ENCODE measurements at places on chromosomes 16 and 17. TPM values are rescaled to one million over a fixed set of nuclear protein-coding genes. Genes with fewer than 3 reads are reported as not detected.

DNA sequence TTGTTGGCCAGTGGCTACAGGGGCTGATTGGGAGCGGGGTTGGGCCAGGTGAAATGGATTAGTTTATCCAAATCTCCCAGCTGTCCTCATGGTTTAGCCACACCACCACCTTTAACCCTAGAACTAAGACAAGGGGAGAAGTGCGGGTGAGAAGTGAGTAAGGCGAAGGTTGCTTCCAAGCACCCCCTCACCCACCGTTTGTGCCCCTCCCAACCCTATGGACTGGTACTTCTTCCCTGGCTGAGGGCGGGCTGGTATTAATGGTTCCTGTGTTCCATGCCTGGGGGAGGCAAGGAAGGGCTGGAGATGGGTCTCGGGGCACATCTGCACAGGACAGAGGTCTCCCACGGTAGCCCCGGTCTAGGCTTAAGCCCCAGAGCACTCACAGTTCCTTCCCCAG is 25.1 kb downstream of the NT5M start:
- H3K27ac ChIP-seq, result no peak overlapping the region
- DNase-seq, result no peak
- H3K4me3 ChIP-seq, result no peak overlapping the region
- H3K27me3 ChIP-seq, result no peaks in the 10 kb centered on the region

GRCh38 chr17:81524039-81524864 is 3.9 kb upstream of the FSCN2 start:
- DNase-seq, result no peak
- H3K27ac ChIP-seq, result no peak overlapping the region
- H3K4me3 ChIP-seq, result no peak overlapping the region

DNA sequence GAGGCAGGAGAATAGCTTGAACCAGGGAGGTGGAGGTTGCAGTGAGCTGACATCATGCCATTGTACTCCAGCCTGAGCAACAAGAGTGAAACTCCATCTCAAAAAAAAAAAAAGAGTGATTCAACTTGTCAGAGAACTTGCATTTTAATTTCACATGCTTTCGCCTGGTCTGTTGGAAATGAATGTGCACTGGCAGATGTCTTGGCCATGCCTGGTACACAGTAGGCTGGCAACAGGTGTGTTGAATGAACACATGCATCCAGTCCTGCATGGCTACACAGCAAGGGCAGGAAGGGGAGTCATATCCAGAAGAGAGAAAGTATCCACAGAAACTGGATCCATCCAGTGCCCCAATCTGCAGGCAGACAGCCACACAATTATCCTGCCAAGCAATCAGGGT is 11.5 kb downstream of the COG4 start:
- peaks cover 37% of the 10 kb centered on the region for H3K36me3 ChIP-seq
- H3K4me1 ChIP-seq, result no peaks in the 10 kb centered on the region
- H3K27ac ChIP-seq, result no peak overlapping the region
- no peaks in the 10 kb centered on the region for H3K27me3 ChIP-seq

- no peak for DNase-seq
- H3K27ac ChIP-seq, result no peak overlapping the region
- peaks cover 15% of the 10 kb centered on the region for H3K4me1 ChIP-seq
- H3K36me3 ChIP-seq, result peaks cover 1% of the 10 kb centered on the region
- H3K27me3 ChIP-seq, result no peaks in the 10 kb centered on the region
Observed at GRCh38 chr16:88649195-88649923, 1.5 kb downstream of the CYBA start.

DNA sequence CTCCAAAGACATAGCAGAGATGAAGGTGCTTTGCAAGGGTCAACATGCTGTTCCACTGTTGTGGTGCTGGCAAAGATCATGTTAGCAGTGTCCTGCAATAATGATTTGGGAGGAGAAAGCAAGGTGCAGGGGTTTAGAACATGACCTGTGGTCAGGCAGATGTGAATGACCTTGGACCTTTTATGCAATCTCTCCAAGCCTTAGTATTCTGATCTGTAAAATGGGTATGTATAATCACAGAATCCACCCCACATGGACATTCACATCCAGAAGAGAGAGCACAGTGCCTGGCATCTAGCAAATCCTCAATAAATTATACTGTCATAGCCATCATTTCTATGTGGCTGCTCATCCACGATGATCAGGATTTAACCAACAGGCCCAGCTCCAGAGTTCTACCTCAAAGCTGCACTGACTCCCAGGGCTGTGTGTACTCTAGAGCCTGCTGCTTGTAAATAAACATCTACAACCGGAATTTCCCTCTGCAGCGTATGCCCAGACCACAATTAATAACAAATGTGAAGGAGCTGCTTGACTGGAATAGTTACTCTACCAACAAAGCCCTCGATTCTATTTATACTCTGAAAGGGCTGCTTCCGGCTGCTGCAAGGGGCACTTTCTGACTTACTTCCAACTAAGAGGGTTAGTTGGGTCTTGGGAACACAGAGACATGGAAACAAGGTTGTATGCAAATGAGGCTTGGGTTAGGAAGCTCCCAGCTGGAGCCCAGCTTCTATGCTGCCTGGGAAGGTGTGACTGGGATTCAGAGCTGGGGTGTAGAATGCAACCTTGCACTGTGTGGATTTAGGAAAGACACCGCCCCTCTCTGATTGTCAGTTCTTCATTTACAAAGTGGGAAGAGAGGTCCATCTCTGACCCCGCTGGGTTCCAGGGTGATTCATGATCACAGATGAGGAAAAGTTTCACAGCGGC is 265.2 kb downstream of the XYLT1 start:
- H3K27me3 ChIP-seq, result no peaks in the 10 kb centered on the region
- DNase-seq, result no peak
- no peak overlapping the region for H3K27ac ChIP-seq

- DNase-seq, result no peak
- no peak overlapping the region for H3K4me3 ChIP-seq
- H3K4me1 ChIP-seq, result peaks cover 5% of the 10 kb centered on the region
- H3K36me3 ChIP-seq, result no peaks in the 10 kb centered on the region
- H3K27ac ChIP-seq, result no peak overlapping the region
Observed at GRCh38 chr17:43787728-43788127, 7.5 kb downstream of the CFAP97D1 start.

- H3K4me1 ChIP-seq, result peaks cover 17% of the 10 kb centered on the region
- no peak overlapping the region for H3K27ac ChIP-seq
- H3K4me3 ChIP-seq, result no peak overlapping the region
- no peaks in the 10 kb centered on the region for H3K36me3 ChIP-seq
- DNase-seq, result no peak
Observed at GRCh38 chr16:68636818-68637217, 8.3 kb upstream of the CDH3 start.

DNA sequence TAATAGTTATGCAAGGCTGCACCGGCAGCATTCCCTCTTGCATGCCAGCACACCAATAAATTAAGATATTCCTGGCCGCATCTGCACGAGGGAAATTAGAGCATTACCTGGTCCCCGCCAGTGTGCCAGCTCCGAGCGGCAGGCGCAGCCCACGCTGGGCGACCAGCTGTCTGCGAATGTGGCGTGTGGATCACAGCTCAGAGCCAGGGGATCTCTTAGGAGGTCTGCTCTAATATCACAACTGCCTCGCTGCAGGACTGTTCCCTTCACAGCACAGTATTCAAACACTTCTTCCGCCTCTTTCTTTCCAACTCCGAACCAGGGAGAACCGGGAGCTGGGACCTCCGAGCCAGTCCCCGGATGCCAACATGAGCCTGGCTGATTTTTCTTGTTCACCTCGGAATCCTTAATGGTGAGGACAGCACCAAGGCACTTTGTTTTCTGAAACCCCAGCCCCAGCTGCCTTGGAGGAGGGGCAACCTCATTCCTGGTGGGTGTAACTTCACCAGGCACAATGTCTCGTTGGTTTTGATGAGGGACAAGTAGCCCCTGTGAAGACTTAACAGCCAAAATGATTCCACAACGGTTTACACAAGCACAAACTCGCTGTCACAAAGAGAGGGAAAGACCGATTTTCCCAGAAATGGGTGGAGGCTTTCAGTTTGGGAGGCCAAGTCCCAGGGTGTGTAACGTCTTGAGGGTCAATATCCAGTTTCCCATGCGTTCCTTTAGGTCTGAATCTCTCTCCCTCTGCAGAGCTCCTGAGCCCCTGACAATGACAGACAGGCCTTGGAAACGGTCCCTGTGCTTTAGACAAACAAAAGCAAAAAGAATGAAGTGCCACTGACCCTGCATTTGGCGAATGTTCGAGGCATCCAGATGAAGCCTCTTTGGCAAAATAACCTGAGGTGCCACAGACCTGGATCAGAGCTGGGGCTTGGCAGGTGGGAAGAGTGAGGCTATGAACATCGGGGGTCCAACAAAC is 213.2 kb downstream of the C16orf78 start:
- DNase-seq, result no peak
- no peak overlapping the region for H3K27ac ChIP-seq
- H3K36me3 ChIP-seq, result peaks cover 4% of the 10 kb centered on the region
- peaks cover 22% of the 10 kb centered on the region for H3K27me3 ChIP-seq
- H3K4me1 ChIP-seq, result no peaks in the 10 kb centered on the region

- no peaks in the 10 kb centered on the region for H3K4me1 ChIP-seq
- H3K4me3 ChIP-seq, result no peak overlapping the region
- no peak for DNase-seq
- no peak overlapping the region for H3K27ac ChIP-seq
- H3K27me3 ChIP-seq, result peaks cover 9% of the 10 kb centered on the region
- no peaks in the 10 kb centered on the region for H3K36me3 ChIP-seq
Observed at GRCh38 chr17:30210901-30211300, 24.6 kb downstream of the SLC6A4 start.

GRCh38 chr16:8120001-8120400 is 470.3 kb downstream of the TMEM114 start:
- H3K27me3 ChIP-seq, result no peaks in the 10 kb centered on the region
- no peak overlapping the region for H3K27ac ChIP-seq
- H3K4me3 ChIP-seq, result no peak overlapping the region
- no peaks in the 10 kb centered on the region for H3K36me3 ChIP-seq
- no peak for DNase-seq
- H3K4me1 ChIP-seq, result no peaks in the 10 kb centered on the region

- peak overlapping the region; percentile 23 for H3K27ac ChIP-seq
- peaks cover 18% of the 10 kb centered on the region for H3K36me3 ChIP-seq
- no peaks in the 10 kb centered on the region for H3K4me1 ChIP-seq
- H3K27me3 ChIP-seq, result no peaks in the 10 kb centered on the region
Observed at GRCh38 chr16:305916-306626, 23.1 kb downstream of the PDIA2 start.

Gene NKIRAS2
- total RNA-seq, result 48.9 TPM

DNA sequence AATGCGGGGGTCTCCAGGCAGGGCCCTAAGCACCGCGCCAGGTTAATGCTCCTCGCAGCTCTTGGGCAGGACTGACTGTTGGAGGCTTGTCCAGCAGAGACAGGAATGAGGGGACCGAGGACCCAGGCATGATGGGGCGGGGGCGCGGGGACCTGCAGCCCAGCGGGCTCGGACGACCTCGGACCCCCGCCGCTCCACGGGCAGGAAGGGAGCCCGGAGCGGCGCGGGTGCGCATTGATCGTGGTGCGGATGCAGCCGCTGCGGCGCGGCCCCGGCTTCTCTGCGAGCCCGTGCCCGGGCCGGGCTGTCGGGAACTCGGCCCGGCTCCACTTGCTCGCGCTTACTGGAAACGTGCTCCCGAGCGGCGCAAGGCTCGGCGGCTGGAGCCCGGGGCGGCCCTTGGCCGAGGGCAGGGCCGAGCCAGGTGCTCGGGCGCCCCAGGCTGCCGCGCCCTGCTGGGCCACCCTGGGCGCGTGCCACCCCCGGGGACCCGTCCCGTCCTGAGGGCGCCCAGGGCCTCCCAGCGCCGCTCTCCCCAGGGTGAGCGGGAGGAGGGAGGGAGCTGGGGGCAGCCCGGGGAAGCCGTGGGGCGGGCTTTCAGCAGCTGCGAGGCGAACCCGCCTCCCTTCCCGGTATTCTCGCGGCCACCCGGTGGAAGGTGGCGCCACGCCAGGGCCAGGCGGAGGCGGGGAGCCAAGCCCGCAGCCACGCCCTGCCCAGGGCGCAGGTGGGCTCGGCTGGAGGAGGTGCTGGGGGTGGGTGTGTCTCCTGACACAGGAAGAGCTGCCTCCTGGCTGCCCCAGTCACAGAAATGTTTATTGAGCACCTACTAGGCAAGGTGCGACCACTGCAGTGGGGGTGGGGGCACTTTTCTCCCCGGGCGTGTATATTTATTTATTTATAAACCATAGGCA is 45.9 kb downstream of the SOCS3 start:
- H3K36me3 ChIP-seq, result no peaks in the 10 kb centered on the region
- H3K4me3 ChIP-seq, result peak overlapping the region; percentile 51
- peaks cover 56% of the 10 kb centered on the region for H3K4me1 ChIP-seq
- H3K27ac ChIP-seq, result peak overlapping the region; percentile 98
- DNase-seq, result peak; percentile 89
- H3K27me3 ChIP-seq, result no peaks in the 10 kb centered on the region

DNA sequence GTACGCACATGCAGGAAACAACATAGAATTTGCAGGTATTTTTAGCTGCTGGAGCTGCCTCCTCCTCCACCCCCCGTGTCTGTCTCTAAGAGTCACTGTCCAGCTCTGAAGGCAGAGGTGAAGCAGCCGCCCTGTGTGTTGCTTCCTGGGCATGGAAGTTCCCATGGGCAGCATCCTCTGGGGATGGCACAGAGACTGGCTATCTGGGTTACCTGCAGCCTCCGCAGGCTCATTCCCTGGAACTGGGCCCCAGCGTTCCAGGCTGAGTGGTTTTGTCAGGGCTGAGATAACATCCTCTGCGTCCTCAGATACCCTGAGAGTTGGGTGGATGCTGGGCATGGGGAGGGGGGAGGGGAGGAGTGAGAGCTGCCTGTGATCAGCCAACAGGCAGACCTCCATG is 41.5 kb upstream of the MRTFB start:
- H3K27ac ChIP-seq, result no peak overlapping the region
- H3K27me3 ChIP-seq, result peaks cover 27% of the 10 kb centered on the region
- no peaks in the 10 kb centered on the region for H3K36me3 ChIP-seq
- no peak overlapping the region for H3K4me3 ChIP-seq
- no peak for DNase-seq
- H3K4me1 ChIP-seq, result no peaks in the 10 kb centered on the region

Gene AOC3
- 1.1 TPM for total RNA-seq

- H3K27me3 ChIP-seq, result no peaks in the 10 kb centered on the region
- no peaks in the 10 kb centered on the region for H3K4me1 ChIP-seq
- no peak for DNase-seq
Observed at GRCh38 chr16:27303256-27304100, 10.3 kb upstream of the IL4R start.

DNA sequence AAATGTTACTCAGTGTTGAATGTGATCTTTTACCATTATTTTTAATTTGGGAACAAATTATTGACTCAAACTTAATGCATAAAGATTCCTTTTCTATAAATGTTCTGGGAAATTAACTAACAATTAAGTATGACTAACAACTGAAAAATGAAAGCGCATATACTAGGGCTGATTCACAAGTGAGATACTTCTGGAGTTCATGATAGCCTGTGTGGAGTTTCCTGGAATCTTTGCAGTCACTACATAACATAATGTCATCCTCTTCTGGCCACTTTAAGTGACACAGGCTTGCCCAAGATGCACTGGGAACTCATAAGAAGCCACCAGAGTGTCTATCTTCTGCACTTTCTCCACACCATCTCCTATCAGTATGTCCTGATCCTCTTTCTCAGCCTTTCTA is 450.3 kb upstream of the CDH11 start:
- H3K4me3 ChIP-seq, result no peak overlapping the region
- peaks cover 14% of the 10 kb centered on the region for H3K4me1 ChIP-seq
- no peaks in the 10 kb centered on the region for H3K36me3 ChIP-seq
- peak overlapping the region; percentile 12 for H3K27ac ChIP-seq
- no peak for DNase-seq

Gene SECTM1
- total RNA-seq, result 24.1 TPM
